Body of pancreas (tissue), 4 donors: ENCODE measurements at places on chromosomes 12 and 14.
A peak's percentile ranks its signal among the peaks of the same experiment; 100 is the strongest.

DNA sequence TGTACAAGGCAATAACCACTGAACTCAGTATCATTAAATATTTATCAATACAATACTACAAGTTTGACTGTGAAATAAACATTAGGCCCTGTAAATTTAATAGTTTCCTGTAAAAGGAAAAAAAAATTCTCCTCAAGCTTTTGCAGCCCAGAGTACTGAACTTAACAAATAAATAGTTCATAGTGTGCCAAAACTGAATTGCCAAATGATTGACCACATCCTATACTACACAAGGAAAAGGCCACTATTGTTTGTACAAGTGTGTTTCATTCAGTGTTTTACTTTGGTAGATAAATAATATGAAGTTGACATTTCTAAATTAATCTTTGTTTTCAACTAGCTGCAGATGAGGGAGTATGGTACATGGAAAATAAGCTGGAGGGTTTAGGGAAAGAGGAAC is 379.6 kb downstream of the FLRT2 start:
- no peak for DNase-seq

- peak; percentile 48 for DNase-seq
Observed at GRCh38 chr12:52346593-52346992, 20.7 kb downstream of the KRT85 start.

- peak; percentile 9 for DNase-seq
Observed at GRCh38 chr14:50260511-50260910, 29.1 kb upstream of the SOS2 start.

DNA sequence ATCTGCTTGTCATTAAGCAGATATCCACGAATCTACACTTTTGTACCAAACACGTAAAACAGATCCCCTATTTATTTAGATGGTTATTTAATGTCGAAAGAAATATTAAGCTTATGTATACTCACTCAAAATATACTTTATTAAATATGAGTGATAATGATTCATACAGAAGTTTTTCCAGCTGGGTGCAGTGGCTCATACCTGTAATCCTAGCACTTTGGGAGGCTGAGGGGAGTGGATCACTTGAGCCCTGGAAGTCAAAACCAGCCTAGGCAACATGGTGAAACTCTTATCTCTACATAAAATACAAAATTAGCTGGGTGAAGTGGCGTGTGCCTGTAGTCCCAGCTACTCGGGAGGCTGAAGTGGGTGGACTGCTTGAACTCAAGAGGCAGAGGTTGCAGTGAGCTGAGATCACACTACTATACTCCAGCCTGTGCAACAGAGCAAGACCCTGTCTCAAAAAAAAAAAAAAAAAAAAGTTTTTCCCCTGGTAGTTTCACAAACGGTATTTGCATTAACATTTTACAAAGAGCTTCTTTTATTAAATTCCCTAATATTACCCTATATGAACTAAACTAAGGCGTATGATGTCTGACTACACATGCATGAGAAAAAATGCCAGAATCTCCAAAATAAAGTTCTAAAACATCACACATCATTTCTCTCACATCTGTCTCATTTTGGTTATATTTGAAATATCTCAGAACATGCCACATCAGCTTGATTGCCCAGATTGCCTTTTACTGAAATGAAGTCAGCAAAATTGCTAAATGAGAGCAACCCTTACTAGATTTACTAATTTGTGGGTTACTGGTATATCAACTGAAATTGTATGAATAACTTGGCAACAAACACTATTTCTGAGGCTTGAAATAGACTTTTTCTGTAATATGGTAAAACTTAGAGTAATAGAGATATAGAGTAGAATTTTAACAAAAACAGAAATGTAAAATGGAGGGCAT is 74.9 kb downstream of the PAWR start:
- no peak for DNase-seq

GRCh38 chr14:43692706-43693105 is 814.4 kb downstream of the FSCB start:
- DNase-seq = no peak

- no peak for DNase-seq
Observed at GRCh38 chr14:101017209-101017608, 113.7 kb upstream of the RTL1 start.

GRCh38 chr12:57250541-57250940 is 446 bp downstream of the STAC3 start:
- no peak for DNase-seq

DNA sequence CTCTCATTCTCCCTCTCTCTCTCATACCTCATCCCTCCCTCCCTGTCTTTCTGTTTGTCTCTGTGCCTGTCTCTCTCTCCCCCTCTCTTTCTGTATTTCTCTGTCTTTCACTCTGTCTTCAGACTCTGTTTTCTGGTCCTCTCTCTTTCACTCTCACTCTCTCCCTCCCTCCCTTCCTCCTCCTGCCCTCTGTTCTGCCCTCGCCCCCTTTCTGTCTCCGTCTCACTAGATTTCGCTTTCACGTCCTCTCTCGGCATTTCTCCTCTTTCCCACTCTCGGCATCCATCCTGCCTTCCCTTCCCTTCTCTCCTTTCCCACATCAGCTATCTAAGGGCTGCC is 183.0 kb downstream of the PHETA1 start:
- no peak for DNase-seq

GRCh38 chr12:130219929-130220705 is 57.9 kb downstream of the FZD10 start:
- no peak for DNase-seq

- peak; percentile 39 for DNase-seq
Observed at GRCh38 chr12:113247123-113248050, 26.1 kb downstream of the TPCN1 start.

DNA sequence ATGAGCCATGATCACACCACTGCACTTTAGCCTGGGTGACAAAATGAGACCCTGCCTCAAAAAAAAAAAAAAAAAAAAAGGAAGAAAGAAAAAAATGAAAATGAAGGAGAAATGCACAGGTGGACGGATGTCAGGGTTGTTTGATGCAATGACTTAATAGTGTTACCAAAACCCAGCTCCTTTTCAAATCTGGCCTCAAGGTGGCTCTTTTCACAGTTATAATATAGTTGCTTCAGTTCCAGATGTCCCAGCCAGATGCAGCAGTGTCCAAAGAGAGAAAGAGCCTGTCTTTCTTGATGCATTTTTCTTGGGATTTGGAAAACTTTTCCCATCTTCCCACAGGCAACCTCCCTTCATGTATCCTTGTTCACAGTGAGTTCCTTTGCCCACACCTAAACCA is 36.5 kb downstream of the KCNMB4 start:
- no peak for DNase-seq

DNA sequence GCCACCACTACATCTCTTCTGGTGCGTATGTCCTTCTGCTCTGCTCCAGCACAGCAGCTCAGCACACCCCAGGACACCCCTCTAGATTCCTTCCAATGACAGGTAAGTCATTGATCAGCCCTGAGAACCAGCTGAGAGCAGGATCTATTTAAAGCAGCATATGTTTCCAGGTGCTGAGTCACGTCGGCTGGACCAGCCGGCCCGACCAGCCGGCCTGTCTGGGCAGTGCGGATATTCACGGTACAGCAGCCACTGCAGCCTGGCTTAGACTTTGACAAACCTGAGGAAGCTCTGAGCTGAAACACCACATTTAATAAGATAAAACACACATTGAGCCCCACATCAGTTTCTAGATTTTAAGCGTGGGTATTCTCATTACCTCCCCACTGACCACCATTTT is 31.8 kb upstream of the RPH3A start:
- DNase-seq = no peak

DNA sequence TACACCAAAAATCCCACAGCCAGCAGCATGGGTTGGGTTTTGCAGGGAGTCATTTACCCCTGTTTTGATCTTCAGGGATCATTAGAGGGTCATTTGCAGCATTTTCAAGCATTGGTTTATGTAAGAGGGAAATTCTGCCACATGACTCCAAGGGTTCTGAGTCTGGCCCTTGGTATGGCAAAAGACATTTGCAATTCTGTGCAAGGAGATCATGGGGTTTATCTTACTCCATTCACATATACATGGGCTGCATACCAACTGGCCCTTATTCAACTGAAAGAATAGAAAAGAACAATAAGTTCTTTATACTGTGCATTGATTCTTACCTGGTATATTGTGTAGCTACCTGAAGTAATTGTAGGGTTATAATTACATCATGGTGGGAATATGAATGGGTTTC is 13.7 kb downstream of the SIX4 start:
- DNase-seq = no peak

DNA sequence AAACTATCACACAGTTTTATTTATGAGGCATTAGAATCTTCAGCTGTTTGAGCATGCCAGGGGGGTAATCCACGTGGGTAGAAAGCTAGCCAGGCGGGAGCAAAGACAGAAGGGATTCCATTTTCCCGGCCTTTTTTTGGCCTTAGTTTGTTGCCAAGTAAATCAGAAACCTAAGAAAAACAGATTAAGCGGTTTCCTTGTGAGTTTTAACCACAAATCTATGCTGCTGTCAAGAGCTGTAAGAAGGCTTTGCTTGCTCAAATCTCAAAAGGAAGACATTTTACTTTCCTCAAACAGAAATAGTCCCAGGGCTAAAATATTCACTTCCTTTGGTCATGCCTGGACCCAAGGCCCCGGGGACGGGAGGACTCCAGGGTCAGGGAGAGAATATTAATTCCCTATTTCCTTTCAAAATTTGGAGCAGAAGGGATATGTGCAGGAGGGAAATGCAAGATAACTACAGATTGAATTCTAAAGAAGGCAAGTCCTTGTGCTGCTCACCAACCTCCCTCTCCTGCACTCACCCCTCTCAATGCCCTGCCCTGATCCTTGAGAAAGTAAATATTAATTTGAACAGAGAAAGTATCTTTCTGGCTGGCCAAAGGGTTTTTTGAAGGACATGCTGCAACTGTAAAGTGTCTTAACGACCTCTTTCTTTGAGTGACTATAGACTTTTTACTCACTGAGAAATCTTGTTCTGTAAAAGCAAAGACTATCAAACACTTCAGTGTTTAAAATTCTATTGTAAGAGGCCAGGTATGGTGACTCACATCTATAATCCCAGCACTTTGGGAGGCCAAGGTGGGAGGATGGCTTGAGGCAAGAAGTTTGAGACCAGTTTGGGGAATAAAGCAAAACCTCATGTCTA is 75.7 kb downstream of the HSD17B6 start:
- DNase-seq = no peak

DNA sequence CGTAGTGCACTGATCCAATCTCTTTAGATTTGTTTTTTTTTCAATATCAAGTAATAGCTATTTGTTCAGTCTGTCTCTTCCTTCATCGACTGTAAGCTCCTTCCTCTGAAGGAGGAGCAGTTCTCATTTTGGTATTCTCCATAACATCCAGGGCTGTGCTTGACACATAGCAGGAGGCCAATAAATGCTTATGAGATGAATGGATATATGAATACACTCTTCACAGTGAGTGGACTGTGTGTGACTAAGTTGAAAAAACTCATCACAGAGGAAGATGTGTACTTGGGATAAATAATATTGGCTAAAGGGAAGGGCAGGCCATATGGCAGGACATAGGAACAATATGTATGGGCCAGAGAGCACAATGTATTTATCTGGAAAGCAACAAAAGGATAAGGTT is 205.3 kb upstream of the PRICKLE1 start:
- no peak for DNase-seq

DNA sequence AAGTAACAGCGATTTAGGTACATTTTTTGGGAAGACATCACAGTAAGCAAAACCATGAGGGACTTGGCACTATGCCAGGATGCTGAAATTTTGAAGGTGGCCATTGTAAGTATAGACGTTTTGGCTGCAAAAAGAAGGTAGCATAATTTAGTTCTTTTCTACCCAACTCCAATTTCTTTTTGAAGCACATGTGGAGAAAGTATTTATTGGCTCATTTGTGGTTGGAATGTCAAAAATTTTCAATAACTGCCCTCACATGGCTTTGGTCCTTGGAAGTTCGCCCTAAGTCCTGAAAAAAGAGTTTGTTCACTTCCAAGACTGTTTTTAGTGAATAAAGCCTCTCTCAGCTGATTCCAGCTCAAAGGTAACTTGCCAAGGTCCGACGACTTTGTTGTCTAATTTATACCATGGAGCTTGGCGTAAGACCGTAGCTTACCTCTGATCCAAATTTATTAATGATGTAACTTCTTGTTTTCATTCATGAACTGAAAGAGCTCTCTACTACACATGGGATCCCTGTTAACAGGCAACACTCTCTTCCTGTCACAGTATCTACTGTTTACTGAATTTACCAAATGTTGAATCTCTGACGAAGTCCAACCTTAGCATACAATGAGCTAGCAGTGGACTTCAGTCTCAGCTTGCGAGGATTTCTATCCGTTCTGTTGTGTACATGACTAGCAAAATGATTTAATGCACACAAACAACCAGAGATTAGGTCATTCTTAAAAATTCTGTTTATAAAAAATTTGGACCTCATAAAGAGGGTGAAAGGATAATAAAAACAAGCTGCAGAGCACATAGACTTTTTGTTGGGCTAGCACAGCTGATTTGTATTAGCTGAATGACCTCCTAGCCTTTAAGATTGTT is 49.0 kb downstream of the MSRB3 start:
- no peak for DNase-seq

DNA sequence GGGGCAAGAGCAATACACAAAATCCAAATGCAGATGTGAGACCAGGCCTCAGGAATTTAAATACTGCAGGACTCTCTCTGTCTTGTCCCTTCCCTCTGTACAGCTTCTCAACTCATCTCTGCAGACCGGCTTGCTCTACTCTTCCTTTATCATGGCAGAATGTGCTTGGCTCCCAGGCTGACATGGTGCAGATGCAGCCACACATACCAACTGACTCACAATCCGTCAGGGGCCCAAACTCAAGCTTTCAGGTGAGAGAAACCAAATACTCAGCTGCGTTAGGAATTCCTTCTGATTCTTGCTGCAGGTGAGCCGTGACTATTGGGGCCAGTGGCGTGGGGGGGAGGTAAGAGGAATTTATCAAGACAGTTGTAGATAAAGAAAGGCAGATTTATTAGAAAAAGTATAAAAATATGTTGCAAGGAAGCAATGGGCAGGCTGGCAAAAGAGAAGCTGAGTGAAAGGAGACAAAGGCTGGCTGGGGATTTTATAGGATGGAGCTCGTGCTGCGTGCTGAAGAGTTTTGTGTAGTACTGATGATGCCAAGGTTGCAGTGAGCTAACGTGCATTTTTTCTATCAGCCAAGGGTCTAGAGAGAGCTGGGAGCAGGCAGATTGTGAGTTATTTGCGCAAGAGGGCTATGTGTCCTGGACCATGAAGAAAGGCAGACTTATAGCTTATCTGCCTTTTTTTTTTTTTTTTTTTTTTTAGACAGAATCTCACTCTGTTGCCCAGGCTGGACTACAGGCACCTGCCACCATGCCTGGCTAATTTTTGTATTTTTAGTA is 5.0 kb upstream of the LGALS3 start:
- no peak for DNase-seq
